ENCODE measurements at places on chromosomes 7 and 10. TPM values are rescaled to one million over a fixed set of nuclear protein-coding genes. Genes with fewer than 3 reads are reported as not detected.

- no peaks in the 10 kb centered on the region for H3K27me3 ChIP-seq
- peaks cover 33% of the 10 kb centered on the region for H3K36me3 ChIP-seq
- H3K4me1 ChIP-seq: peaks cover 2% of the 10 kb centered on the region
- no peak overlapping the region for H3K4me3 ChIP-seq
Observed at GRCh38 chr10:122241836-122242235, 29.3 kb upstream of the BTBD16 start.

GRCh38 chr7:113247198-113247597, 128.8 kb upstream of the SMIM30 start:
- no peak overlapping the region for H3K4me3 ChIP-seq
- H3K27me3 ChIP-seq: no peaks in the 10 kb centered on the region
- DNase-seq: no peak
- no peaks in the 10 kb centered on the region for H3K36me3 ChIP-seq
- no peak overlapping the region for H3K27ac ChIP-seq

DNA sequence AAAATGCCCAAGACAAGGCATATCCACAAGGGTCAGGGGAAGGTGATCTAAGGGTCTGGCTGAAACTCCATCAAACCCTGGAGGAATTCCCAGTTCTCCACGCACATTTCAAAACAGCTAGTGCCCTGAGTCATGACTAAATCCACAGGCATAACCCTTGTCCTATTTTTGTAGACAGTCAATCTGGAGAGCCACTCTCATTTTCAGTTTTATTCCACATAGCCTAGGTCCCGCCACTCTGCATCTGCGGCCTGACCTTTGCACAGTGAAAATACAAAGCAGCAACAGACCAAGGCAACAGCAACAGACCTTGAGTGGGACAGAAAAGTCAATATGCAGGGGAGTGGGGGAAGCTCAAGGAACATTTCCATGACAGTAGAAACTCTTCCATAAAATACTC, 201.4 kb upstream of the NPVF start:
- H3K27ac ChIP-seq: no peak overlapping the region
- DNase-seq: no peak
- peaks cover 23% of the 10 kb centered on the region for H3K4me1 ChIP-seq
- no peaks in the 10 kb centered on the region for H3K36me3 ChIP-seq
- H3K27me3 ChIP-seq: no peaks in the 10 kb centered on the region

GRCh38 chr7:30894009-30894408, 17.6 kb upstream of the AQP1 start:
- H3K27me3 ChIP-seq: no peaks in the 10 kb centered on the region
- H3K4me1 ChIP-seq: peaks cover under 1% of the 10 kb centered on the region
- H3K36me3 ChIP-seq: no peaks in the 10 kb centered on the region
- DNase-seq: no peak

The UNCX gene
- total RNA-seq: not detected

- no peak for DNase-seq
- no peaks in the 10 kb centered on the region for H3K27me3 ChIP-seq
- H3K27ac ChIP-seq: peak overlapping the region; percentile 12
- no peaks in the 10 kb centered on the region for H3K36me3 ChIP-seq
Observed at GRCh38 chr7:102000123-102000522, 182.7 kb downstream of the CUX1 start.

The OPALIN gene
- total RNA-seq: not detected

The EGFR gene
- 5.9 TPM for total RNA-seq

The ANXA8L1 gene
- total RNA-seq: not detected

DNA sequence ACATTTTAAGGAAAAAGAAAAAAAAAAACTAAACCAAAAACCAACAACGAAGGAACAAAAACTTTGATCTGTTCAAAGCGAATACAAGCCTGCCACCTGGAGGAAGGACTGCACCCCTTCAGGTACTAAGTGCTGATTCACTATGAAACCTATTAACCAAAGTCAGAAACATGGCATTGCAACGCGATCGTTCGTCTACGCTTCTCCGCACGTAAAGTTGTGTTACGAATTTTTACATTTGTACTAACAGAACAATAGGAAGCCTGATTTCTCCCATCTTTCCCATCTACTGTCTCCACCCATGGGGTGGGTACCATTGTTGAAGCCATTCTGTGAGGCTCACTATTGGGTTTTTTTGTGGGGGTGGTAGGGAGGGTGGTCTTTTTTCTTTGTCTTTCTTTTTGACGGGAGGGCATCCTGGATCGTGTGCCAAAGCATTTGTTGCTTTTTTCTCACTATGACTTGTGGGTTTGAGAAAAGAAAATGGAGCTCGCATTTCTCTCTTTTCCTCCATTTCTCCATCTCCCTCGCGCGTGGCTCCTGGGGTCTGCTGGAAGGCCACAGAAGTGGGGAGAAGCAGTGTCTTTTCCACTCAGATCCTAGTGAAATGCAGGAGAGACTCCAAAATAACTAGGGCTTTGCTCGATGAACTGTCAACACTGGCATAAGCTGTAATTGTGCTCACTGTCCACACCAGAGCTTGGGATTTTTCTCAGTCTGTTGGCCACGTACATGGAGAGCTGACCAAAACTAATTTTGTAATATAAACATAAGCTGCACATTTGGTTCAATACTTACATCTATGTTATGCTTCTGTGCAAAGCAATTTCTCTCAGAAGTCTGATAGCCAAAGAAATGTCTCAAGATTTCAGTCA, 100.9 kb upstream of the YAE1 start:
- H3K4me3 ChIP-seq: no peak overlapping the region
- H3K4me1 ChIP-seq: peaks cover 36% of the 10 kb centered on the region
- peak; percentile 58 for DNase-seq
- no peaks in the 10 kb centered on the region for H3K36me3 ChIP-seq

DNA sequence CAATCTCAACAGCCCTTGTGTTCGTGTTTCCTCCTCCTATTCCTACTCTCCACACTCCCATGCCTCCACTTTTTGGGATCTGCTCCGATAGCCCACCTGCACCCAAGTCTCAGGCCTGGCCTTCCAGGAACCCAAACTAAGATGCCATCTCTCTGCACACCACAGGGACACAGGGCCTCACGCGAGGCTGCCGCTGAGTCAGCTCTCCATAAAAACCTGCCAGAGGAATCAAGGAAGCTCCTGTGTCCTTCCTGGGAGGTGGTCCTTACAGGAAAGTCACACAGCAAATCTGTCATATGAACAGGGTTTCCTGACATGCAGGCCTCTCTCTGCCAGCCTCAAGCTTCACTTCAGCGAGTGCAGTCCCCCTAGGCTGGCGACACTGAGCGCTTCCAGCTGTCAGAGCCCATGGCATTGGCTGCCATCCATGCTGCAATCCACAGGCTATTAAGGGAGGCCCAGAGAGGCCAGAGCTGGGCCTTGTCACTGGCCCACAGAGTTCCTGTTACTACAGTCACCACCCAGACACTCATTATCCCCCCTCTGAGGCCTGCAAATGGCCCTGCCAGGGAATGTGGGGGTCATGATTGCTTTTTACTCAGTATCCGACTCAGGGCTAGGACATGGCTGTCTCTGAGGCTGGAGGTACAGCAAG, 151.4 kb downstream of the OAT start:
- peaks cover 15% of the 10 kb centered on the region for H3K27me3 ChIP-seq
- H3K27ac ChIP-seq: no peak overlapping the region
- H3K4me1 ChIP-seq: no peaks in the 10 kb centered on the region
- H3K36me3 ChIP-seq: peaks cover 10% of the 10 kb centered on the region
- no peak overlapping the region for H3K4me3 ChIP-seq
- no peak for DNase-seq

DNA sequence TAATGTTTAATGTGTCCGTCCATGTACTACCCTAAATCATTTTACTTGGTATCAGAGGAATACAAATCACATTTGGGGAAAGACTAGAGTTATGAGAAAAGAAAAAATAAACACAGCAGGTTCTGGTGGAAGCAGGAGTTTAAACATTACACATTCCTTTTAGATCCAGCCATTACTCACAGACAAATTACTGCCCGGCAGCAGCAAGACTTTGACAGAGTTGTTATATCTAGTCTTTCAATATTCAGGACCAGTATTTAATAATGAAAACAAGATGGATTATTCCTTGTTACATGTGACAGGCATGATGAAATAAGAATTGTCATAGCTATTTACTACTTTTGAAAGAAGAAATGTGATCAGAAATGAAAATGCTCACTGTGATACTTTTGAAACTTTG, 131.8 kb upstream of the GNAI1 start:
- H3K4me3 ChIP-seq: no peak overlapping the region
- no peak overlapping the region for H3K27ac ChIP-seq
- no peak for DNase-seq
- no peaks in the 10 kb centered on the region for H3K36me3 ChIP-seq
- no peaks in the 10 kb centered on the region for H3K27me3 ChIP-seq

GRCh38 chr10:22010973-22011408, 7.5 kb upstream of the DNAJC1 start:
- H3K27me3 ChIP-seq: no peaks in the 10 kb centered on the region
- no peak overlapping the region for H3K27ac ChIP-seq
- H3K36me3 ChIP-seq: no peaks in the 10 kb centered on the region
- DNase-seq: no peak

The C7orf57 gene
- 0.90 TPM for total RNA-seq

- no peak overlapping the region for H3K4me3 ChIP-seq
- no peaks in the 10 kb centered on the region for H3K36me3 ChIP-seq
- H3K27me3 ChIP-seq: no peaks in the 10 kb centered on the region
- DNase-seq: no peak
- H3K4me1 ChIP-seq: peaks cover 9% of the 10 kb centered on the region
Observed at GRCh38 chr10:114265392-114266053, 26.5 kb downstream of the VWA2 start.

The NYAP1 gene
- total RNA-seq: 7.6 TPM

The NXPH1 gene
- total RNA-seq: 0.27 TPM

GRCh38 chr10:132891368-132891767, 51.0 kb downstream of the CFAP46 start:
- no peak overlapping the region for H3K27ac ChIP-seq
- DNase-seq: no peak
- H3K4me1 ChIP-seq: peaks cover 46% of the 10 kb centered on the region
- H3K27me3 ChIP-seq: no peaks in the 10 kb centered on the region
- no peak overlapping the region for H3K4me3 ChIP-seq
- H3K36me3 ChIP-seq: 0 out of 2 replicates have a peak, but pooled peaks cover 3% of the 10 kb centered on the region

DNA sequence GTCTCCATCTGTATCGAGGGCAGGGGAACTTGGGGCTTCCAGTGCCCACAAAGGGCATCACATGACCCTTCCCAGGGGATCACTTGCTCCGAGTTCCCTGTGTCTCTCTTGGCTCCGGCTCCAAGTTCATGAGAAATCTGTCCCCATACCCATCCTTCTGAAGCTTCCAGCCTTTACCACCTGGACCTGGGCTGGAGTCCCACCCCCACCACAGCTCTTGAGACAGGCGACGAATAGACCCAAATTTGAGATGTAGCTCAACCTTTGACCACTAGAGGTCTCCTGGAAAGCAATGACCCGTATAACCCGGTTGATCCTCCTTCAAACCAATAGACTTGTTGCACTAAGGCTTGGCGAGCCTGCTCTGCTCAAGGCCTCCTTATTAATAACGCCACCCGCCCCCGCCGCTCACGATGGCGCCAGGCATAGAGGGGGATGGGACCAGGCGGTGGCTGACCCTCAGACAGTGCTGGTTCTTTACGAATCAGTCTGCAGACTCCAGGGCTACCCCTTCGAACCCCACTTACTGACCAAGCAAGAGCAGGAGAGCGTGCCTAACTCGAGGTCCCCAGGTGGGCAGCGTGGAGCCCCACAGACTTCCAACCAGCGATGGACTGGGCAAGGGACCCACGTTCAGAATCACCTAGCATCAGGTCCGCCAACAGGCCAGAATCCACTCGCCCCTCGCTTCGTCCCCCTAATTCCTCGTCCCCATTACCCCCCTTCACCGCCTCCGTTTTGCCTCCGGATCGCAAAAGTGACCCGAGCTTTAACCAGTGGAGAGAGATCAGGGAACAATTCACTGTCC, 4.4 kb upstream of the ARID5B start:
- no peak overlapping the region for H3K27ac ChIP-seq
- H3K4me3 ChIP-seq: peak overlapping the region; percentile 85
- H3K4me1 ChIP-seq: peaks cover 31% of the 10 kb centered on the region
- DNase-seq: peak; percentile 58
- peaks cover 41% of the 10 kb centered on the region for H3K27me3 ChIP-seq
- no peaks in the 10 kb centered on the region for H3K36me3 ChIP-seq

DNA sequence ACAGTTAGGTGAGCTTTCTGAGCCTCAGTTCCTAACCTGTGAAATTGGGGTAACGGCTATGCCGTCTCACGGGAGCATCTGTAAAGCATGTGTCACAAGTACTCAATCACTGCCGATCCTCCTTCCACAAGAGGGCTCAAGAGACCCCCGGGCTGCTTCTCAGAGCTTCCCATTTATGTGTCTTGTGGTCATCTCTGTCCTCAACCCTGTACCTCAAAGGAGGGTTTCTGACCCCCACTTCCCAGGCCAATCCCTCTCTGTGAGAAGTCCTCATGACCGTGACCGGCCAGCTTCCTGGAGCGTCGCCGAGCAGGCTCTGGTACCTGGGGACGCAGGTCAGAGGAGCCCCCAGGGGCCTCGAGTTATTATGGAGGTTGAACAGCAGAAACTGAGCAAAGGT, 510 bp upstream of the TRPV5 start:
- H3K4me3 ChIP-seq: no peak overlapping the region
- H3K27ac ChIP-seq: no peak overlapping the region
- H3K4me1 ChIP-seq: peaks cover 12% of the 10 kb centered on the region
- no peaks in the 10 kb centered on the region for H3K36me3 ChIP-seq

- no peaks in the 10 kb centered on the region for H3K4me1 ChIP-seq
- no peak overlapping the region for H3K4me3 ChIP-seq
- H3K27ac ChIP-seq: no peak overlapping the region
- DNase-seq: no peak
Observed at GRCh38 chr10:12869427-12869826, 132.1 kb downstream of the CCDC3 start.

GRCh38 chr7:99794585-99795502, 10.9 kb upstream of the CYP3A4 start:
- peaks cover 3% of the 10 kb centered on the region for H3K27me3 ChIP-seq
- DNase-seq: no peak
- H3K36me3 ChIP-seq: no peaks in the 10 kb centered on the region
- no peaks in the 10 kb centered on the region for H3K4me1 ChIP-seq

GRCh38 chr7:99040104-99040958, 103.6 kb downstream of the SMURF1 start:
- 0 out of 2 replicates have a peak, but pooled peaks cover 3% of the 10 kb centered on the region for H3K4me1 ChIP-seq
- peaks cover 77% of the 10 kb centered on the region for H3K36me3 ChIP-seq
- H3K27ac ChIP-seq: peak overlapping the region; percentile 78

GRCh38 chr10:131146790-131147189, 164.7 kb downstream of the TCERG1L start:
- H3K27me3 ChIP-seq: peaks cover 14% of the 10 kb centered on the region
- peaks cover 4% of the 10 kb centered on the region for H3K4me1 ChIP-seq
- DNase-seq: no peak
- H3K36me3 ChIP-seq: peaks cover 69% of the 10 kb centered on the region
- no peak overlapping the region for H3K27ac ChIP-seq

GRCh38 chr7:140667476-140667875, 5.3 kb upstream of the ADCK2 start:
- peaks cover 11% of the 10 kb centered on the region for H3K4me1 ChIP-seq
- H3K4me3 ChIP-seq: no peak overlapping the region
- no peak overlapping the region for H3K27ac ChIP-seq
- peaks cover 11% of the 10 kb centered on the region for H3K27me3 ChIP-seq
- no peak for DNase-seq

- no peaks in the 10 kb centered on the region for H3K27me3 ChIP-seq
- no peaks in the 10 kb centered on the region for H3K36me3 ChIP-seq
- no peak overlapping the region for H3K4me3 ChIP-seq
- H3K27ac ChIP-seq: no peak overlapping the region
Observed at GRCh38 chr10:112269266-112269665, 13.9 kb upstream of the TECTB start.
